Stimulated activated CD4-positive, alpha-beta T cell treated with anti-CD3 and anti-CD28 coated beads, Interleukin-1b, Interleukin-23, amount 100 ng/mL, for 1 hour (primary cell): ENCODE measurements at places on chromosomes 11 and 22.

- no peak for DNase-seq
Measured at GRCh38 chr11:95516786-95517185, 272.8 kb downstream of the FAM76B start.

GRCh38 chr11:117202386-117203068, 3.4 kb downstream of the TAGLN start:
- DNase-seq = no peak

GRCh38 chr11:15145615-15146014, 30.9 kb downstream of the INSC start:
- DNase-seq = no peak

DNA sequence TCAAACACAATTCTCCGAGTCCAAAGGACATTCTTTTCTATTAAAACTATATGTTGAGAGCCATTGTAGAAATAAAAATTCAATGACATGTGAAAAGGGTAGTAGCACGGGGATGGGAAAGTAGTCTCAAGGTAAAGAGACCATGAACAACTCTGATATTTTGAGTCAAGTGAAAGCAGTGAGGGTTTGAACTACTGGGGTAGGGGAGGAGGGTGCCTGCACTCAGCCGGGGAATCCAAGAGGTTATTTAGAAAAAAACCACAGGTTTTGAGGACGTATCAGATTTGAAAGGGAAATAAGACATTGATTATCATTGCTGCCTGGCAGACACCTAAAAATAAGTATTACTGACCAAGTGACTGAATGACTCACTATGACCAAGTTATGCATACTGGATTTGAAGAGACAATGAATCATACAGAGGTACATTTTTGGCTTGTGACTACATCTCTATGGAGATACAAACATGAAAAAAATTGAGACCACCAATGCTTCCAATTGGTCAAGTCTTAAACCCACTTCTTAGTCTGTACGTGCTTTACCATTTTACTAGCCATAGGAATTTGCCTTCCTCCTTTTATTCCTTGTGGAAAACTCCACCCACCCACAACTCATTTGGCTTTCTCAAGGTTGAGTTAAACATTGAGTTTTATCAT, 2.2 kb upstream of the OR52H1 start:
- no peak for DNase-seq

- DNase-seq = no peak
Measured at GRCh38 chr11:71562120-71562519, 3.2 kb upstream of the KRTAP5-10 start.

GRCh38 chr11:79834015-79834414, 393.2 kb upstream of the TENM4 start:
- DNase-seq = no peak

DNA sequence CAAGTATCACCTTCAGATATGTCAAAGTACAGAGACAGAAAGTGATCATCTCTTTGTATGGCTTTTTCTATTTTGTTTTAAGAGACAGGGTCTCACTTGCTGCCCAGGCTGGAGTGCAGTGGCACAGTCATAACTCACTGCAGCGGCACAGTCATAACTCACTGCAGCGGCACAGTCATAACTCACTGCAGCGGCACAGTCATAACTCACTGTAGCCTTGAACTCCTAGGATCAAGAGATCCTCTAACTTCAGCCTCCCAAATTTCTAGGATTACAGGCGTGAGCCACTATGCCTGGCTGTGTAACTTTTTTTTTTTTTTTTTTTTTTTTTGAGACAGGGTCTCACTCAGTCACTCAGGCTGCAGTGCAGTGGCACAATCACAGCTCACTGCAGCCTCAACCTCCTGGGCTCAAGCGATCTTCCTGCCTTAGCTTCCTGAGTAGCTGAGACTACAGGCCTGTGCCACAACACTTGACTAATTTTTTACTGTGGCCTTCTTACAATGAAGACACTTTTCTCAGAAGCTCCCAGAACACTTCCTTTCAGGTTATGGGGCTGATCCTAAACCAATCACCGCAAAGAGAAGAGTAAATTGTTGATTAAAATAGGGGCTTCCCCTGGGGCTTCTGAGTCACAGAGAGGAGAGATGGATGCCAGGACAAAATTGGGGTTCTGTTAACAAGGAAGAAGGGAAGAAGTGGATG, 9.0 kb upstream of the HIKESHI start:
- no peak for DNase-seq

DNA sequence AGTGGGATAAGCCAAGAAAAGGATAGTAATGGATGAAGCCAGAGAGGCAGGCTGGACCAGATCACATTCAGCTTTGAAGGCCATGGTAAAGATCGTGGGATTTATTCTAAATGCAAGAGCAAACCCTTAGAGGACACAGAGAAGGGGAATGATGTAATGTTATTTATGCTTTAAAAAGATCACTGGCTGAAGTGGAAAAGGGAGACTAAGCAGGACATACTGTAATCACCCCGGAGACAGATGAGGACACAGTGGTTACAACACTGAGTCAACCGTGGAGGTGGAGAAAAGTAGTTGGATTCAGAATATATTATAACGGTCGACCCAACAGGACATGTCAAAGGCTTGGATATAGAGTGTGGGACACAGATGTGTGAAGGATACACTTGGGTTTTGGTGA, 38.5 kb downstream of the CDON start:
- no peak for DNase-seq

DNA sequence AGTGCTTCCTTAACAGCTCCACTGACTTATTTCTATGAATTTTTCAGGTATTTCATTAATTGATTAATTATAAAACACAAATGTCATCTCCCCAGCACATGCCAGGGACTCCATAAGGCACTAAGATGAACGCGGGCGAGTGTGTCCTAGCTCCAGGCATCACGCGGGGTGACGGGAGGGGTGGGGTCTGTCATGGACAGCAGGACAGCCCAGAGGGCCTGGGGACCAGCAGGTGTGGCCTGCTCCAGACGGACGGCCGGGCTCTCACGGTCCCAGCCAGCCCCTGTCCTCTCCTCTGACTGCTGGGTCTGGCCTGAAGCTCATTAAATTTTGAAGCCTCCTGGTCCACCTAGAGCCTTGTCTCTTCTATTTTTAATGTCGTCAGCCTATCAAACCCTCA, 531.1 kb downstream of the BRD1 start:
- DNase-seq = no peak

DNA sequence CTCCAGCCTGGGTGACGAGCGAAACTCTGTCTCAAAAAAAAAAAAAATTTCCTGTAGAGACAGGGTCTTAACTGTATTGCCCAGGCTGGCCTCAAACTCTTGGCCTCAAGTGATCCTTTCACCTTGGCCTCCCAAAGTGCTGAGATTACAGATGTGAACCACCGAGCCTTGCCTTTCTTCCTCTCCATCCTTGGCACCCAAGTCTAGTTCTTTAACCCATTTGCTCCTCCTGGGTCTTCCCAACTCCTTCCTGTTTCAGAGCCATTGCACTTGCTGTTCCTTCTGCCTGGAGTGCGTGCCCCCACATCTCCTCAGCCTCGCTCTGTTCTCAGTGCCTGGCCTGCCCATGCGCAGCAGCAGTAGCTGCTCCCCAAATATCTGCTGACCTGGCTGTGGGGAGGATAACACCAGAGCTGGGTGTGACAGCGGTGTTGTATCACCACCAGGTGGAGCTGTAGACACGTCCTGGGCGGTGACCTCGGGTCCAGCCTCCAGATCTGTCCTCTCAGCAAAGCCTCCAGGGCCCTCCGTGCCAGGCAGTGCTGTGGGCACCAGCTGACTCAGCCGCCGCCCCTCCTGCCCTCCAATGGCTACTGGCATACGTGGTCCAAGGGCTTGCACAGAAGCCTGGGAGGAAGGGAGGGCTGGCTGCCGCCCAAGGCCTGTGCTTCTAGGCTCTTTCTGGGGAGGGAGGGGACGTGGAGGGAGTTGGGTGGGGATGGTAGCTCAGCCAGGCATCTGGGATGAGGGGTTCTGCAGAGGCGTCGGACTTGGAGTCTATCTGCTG, 22.0 kb downstream of the TEF start:
- DNase-seq = peak; percentile 52

- no peak for DNase-seq
Measured at GRCh38 chr22:17250380-17251082, 31.3 kb upstream of the ADA2 start.

- no peak for DNase-seq
Measured at GRCh38 chr22:27554106-27554811, 247.3 kb downstream of the MN1 start.

DNA sequence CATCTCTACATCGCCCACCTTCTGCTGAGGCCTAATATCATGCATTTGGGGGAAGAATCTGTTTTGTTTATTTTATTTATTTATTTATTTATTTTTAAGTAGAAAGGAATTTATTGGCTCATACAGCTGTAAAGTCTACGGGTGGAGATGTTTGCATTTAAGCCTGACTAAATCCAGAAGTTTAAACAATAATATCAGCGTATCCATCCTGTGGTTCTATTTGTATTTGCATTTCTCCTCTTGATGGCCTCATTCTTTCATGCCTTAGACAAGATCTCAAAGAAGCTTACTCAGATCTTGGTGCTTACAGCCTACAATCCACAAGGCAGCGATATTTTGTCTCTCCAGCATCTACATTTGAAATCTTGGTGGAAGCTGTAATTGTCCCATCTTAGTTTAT, 67.1 kb upstream of the CARD18 start:
- DNase-seq = no peak

GRCh38 chr22:40258501-40258915, 80.8 kb downstream of the TNRC6B start:
- no peak for DNase-seq

DNA sequence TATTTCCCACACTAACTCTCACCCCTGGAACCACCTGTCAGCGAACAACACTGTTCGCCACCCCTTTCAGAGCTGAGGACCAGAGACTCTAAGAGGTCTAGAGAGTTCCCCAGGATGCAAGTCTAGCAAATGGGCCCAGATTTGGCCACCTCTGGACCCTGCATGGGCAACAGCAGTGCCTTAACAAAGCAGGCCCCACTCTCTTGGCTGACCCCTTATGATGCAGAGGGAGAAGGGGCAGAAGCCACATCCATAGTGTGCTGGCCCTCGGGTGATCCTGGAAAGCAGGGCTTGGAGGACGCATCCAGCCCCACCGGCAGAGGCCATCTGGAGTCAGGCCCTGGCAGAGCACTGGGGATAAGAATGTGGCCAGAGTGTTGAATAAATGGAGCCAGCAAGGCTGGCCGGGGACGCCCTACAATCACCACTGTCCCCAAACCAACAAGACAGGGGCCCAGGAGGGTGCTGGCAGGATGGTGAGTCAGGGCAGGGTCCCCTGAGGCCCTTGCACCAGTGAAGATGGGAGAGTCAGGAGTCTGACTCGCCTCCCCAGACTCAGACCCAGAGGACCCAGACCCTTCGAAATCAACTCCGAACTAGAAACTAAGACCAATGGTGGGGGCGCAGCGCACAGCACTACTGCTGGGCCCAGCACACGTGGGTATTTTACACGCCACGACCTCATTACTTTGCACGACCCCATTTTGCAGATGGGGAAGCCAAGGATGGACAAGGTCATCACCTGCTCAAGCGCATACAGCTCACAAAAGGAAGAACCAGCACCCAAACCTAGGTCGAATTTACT, 6.5 kb downstream of the CSNK1E start:
- DNase-seq = no peak

DNA sequence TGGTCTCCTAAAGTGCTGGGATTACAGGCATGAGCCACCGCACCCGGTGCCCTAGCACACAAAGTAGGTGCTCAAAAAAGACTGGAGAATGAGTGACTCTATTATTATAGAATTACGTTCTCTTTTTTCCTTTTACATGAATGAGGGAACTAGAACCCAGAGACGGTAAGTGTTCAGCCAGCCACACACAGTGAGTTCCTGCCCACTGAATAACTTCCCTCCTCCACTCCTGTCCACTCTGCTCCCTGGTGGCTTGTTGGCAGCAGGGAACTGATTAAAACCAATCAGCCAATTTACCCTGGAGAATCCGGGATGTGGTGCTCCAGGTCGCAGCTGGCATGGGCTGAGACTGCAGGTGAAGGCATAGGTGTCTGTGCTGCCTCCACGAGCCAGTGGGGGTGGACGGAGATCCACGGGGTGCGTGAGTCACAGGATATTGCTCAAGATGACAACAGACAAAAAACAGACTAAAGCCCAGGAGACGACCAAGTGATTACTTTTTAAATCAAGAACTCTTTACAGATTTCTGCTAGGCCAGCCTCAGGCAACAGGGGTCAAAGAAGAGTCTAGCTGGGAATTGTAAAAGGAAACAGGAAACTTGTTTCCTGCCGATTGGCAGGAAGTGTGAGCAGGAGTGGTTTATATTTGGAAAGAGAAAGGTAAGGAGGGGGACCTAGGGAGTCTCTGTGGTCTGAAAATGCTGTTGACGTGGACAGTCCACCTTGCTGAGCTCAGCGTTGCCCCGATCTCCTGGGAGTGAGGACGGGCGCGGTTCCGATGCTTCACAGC, 95.2 kb upstream of the TP53I11 start:
- no peak for DNase-seq

DNA sequence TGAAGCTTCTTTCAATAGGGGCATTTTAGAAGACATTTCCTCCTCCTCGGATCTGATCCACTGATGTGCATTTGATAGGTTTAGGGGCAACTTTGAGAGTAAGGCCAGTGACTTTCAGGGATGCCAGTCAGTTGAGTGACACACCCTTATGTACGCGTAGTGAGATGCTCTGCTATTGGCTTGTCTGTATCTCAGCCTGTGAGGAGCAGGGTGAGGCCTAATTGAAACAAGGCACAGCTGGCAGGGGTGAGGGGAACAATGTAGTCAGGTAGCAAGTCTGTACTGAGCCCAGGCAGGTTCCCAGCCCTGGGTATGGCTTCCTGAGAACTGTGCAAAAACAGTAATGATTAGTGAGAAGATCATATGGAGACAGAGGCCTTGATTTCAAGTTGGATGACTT, 61.5 kb downstream of the STIM1 start:
- no peak for DNase-seq

- no peak for DNase-seq
Measured at GRCh38 chr11:107140983-107141382, 122.7 kb upstream of the GUCY1A2 start.

- no peak for DNase-seq
Measured at GRCh38 chr11:33618351-33618710, 82.3 kb downstream of the C11orf91 start.

DNA sequence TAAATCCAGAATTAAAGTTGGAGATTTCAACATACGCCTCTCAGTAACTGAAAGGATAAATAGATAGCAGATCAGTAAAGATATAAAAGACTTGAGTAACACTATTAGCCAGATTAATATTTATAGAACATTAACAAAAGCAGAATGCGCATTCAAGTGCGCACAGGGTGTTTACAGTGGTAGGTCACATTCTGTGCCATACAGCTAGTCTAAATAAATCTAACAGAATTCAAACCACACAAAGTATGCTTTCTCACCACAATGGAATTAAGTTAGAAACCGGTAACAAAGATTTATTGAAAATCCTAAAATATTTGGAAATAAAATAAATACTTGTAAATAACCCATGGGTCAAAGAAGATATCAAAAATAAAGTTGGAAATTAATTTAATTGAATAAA, 341.0 kb downstream of the DYNC2H1 start:
- no peak for DNase-seq
